ENCODE measurements at places on chromosomes 16 and 17. TPM values are rescaled to one million over a fixed set of nuclear protein-coding genes. Genes with fewer than 3 reads are reported as not detected.

GAST gene
- not detected for polyA plus RNA-seq

KRTAP1-5 gene
- not detected for polyA plus RNA-seq

GRCh38 chr16:70553645-70554044 is 30.0 kb downstream of the SF3B3 start:
- no peak for DNase-seq

DNA sequence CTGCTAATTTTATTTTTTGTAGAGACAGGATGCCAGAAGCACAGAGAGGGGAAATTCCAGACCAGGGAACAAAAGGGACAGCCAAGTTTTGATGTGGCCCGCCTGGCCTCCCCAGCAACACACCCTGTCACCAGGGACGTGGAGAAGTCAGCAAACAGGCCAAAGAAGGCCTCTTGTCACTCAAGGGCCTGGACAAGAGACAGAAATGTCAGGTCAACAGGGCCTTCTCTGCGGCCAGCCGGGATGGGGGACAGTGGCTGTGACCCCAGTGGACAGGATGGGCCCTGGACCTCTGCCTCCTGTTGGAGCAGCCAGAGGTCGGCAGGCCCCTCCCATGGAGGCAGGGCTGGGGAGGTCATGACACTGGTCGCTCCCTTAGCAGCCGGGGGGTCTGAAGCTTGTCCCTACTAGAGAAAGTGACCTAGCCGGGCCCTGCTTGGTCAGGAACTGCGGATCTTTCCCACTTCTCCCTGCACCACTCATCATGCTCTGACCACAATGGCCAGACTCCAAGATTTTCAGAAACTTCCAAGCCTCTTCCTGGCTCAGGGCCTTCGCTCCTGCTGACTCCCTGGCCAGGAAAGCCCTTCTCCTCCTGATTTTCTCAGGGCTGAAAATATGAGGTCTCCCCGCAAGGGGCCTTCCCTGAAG is 9.2 kb upstream of the TVP23A start:
- DNase-seq: no peak

GRCh38 chr16:71350821-71351557 is 7.5 kb upstream of the CALB2 start:
- no peak for DNase-seq
